ENCODE measurements at places on chromosomes 6 and 20.

GRCh38 chr6:14367296-14367695 is 249.7 kb downstream of the CD83 start:
- no peak overlapping the region for H3K27ac ChIP-seq
- DNase-seq: no peak
- H3K4me3 ChIP-seq: no peak overlapping the region
- H3K27me3 ChIP-seq: no peaks in the 10 kb centered on the region
- peaks cover 9% of the 10 kb centered on the region for H3K4me1 ChIP-seq

- DNase-seq: no peak
- H3K4me3 ChIP-seq: peak overlapping the region; percentile 62
- H3K27me3 ChIP-seq: no peaks in the 10 kb centered on the region
- H3K4me1 ChIP-seq: peaks cover 17% of the 10 kb centered on the region
- peak overlapping the region; percentile 99 for H3K27ac ChIP-seq
Observed at GRCh38 chr6:89034586-89035251, 45.8 kb upstream of the PNRC1 start.

- H3K36me3 ChIP-seq: no peaks in the 10 kb centered on the region
- H3K27me3 ChIP-seq: peaks cover 74% of the 10 kb centered on the region
- no peak overlapping the region for H3K4me3 ChIP-seq
- H3K27ac ChIP-seq: no peak overlapping the region
Observed at GRCh38 chr20:40631119-40631631, 57.9 kb downstream of the MAFB start.

- H3K4me3 ChIP-seq: no peak overlapping the region
- no peak for DNase-seq
- no peaks in the 10 kb centered on the region for H3K27me3 ChIP-seq
- peaks cover 5% of the 10 kb centered on the region for H3K36me3 ChIP-seq
- peak overlapping the region; percentile 95 for H3K27ac ChIP-seq
Observed at GRCh38 chr20:10511170-10511508, 76.0 kb downstream of the SLX4IP start.

- no peaks in the 10 kb centered on the region for H3K27me3 ChIP-seq
- H3K4me3 ChIP-seq: no peak overlapping the region
- no peaks in the 10 kb centered on the region for H3K36me3 ChIP-seq
- H3K27ac ChIP-seq: no peak overlapping the region
Observed at GRCh38 chr6:138000941-138001340, 106.3 kb downstream of the PERP start.

DNA sequence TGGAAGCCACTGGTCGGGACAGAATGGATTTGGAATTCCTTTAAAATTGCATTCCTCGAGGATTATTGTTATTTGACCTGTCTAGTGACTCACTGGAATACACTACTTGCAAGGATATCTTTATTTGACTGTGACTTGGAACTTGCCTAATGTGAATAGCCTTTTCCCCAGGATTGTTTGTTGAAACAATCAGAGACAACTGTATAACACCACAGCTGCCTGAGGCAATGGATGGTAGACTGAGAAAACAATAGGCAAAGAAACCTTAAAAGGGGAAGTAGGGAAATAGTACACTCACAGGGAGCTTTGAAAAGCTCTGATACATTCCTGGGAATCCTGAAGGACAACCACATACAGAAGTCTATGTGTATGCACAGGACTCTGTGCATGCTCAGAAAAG is 465.3 kb downstream of the BMP2 start:
- no peak for DNase-seq
- H3K27ac ChIP-seq: no peak overlapping the region
- no peaks in the 10 kb centered on the region for H3K36me3 ChIP-seq
- H3K4me3 ChIP-seq: no peak overlapping the region
- H3K27me3 ChIP-seq: no peaks in the 10 kb centered on the region
- H3K4me1 ChIP-seq: no peaks in the 10 kb centered on the region

DNA sequence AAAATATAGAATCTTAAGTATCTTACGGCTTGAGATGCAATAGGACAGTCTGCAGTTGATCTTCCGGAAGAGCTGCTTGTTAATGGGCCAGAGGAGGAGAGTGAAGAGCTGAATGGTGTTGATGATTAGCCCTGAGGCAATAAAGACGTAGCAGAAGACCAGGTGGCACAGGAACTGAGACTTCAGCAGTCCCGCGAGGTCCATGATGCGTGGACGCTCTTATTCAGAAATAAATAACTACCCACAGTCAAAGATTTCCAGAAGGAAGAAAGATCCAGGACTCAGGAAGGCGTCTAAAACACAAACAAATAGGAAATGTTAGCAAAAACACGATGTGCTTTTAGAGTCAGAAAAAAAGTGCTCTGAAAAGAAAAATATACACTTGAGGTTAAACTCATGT is 41.9 kb downstream of the AGPAT4 start:
- H3K4me1 ChIP-seq: peaks cover 2% of the 10 kb centered on the region
- H3K27me3 ChIP-seq: no peaks in the 10 kb centered on the region
- H3K36me3 ChIP-seq: no peaks in the 10 kb centered on the region
- DNase-seq: no peak

DNA sequence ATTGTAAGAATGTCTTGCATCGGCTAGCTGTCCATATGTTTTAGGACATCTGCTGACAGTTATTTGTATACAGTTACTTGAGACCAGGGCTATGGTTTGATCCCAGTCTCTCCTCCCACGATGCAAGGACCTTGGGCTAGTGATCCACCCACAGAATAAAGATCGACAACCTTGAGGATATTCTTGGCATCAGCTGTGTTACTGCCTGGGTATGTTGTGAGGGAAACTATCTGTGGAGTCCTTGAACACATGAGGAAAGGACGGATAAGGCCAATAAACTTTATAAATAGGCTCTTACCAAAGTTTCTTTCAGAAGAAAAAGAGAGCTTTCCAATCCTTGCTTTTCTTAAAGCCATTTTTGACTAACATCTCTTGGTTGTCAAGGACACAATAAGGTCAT is 70.8 kb upstream of the HEY2 start:
- H3K27me3 ChIP-seq: peaks cover 72% of the 10 kb centered on the region
- H3K4me1 ChIP-seq: no peaks in the 10 kb centered on the region
- H3K4me3 ChIP-seq: no peak overlapping the region
- no peak for DNase-seq
- H3K27ac ChIP-seq: no peak overlapping the region
